Gastrocnemius medialis (tissue), 4 donors: ENCODE measurements at places on chromosomes 13 and 19. TPM values are rescaled to one million over a fixed set of nuclear protein-coding genes. Genes with fewer than 3 reads are reported as not detected.

- no peaks in the 10 kb centered on the region for H3K4me1 ChIP-seq
- DNase-seq, result no peak
- no peaks in the 10 kb centered on the region for H3K36me3 ChIP-seq
- H3K27me3 ChIP-seq, result no peaks in the 10 kb centered on the region
Observed at GRCh38 chr13:40488869-40489391, 177.5 kb downstream of the FOXO1 start.

The EHD2 gene
- 10.9 TPM for total RNA-seq

The CPAMD8 gene
- total RNA-seq, result 7.4 TPM

The TRAPPC2B gene
- 40.0 TPM for total RNA-seq

The RB1 gene
- total RNA-seq, result 45.6 TPM

DNA sequence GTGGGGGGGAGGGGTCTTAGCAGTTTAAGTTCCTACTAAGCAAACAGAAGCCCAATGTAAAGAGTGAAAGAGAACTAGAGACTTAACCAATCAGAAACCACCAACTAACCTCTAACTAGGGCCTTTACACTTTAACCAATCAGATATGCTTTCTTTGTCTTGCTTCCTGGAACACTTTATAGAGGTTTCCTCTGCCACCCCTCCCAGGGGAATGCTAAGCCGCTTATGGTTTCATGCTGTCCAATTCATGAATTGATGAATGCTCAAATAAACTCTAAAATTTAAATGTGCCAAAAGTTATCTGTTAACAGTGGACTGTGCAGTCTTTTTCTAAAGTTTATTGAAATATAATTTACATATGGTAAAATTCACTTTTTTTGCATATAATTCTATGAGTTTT lies 33.9 kb upstream of the LATS2 start:
- DNase-seq, result no peak
- H3K4me3 ChIP-seq, result no peak overlapping the region
- H3K27ac ChIP-seq, result no peak overlapping the region
- no peaks in the 10 kb centered on the region for H3K4me1 ChIP-seq
- H3K36me3 ChIP-seq, result no peaks in the 10 kb centered on the region
